ENCODE measurements at places on chromosomes 12 and 14.

- DNase-seq, result peak; percentile 72
These were observed 58.1 kb upstream of the PCED1B start for GRCh38 chr12:47021298-47021697.

GRCh38 chr12:116333402-116333801, 55.9 kb upstream of the MED13L start:
- no peak for DNase-seq

GRCh38 chr12:88725592-88726143, 145.4 kb upstream of the KITLG start:
- DNase-seq, result no peak

- no peak for DNase-seq
These were observed 41.1 kb downstream of the GNG2 start for GRCh38 chr14:51901475-51902024.

GRCh38 chr12:65670775-65671174, 153.5 kb upstream of the HMGA2 start:
- DNase-seq, result peak; percentile 81

GRCh38 chr12:77943466-77943865, 112.8 kb downstream of the NAV3 start:
- DNase-seq, result peak; percentile 75

GRCh38 chr14:103189481-103190470, 66.5 kb downstream of the TNFAIP2 start:
- no peak for DNase-seq

DNA sequence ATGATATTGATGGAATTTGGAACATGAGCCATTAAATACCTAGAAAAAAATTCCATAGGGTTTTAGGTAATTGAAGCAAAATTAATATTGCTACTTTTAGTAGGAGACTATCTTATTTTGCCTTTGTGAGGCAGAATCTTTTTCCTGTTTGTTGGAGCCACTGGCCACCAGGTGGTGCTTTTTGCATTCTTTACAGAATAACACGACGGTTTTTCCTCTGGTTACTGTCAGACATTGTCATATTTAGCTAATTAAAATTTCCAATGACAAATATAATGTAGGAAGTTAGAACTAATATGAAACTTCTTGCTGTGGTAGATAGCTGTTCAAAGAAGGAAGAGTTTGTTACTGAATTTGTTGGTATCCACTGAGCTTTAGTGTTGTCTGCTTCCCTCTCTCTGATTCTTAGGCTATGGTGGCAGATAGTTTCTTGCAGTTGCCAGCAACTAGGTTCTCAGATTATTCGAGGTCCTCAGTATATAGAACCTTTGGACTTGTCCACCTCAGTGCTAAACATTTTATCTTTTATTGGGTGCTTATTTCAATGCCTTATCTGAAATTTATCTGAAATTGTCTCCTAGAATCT, 25.7 kb downstream of the RAB21 start:
- peak; percentile 36 for DNase-seq

GRCh38 chr12:53365245-53365904, 14.6 kb upstream of the SP1 start:
- no peak for DNase-seq

- no peak for DNase-seq
These were observed 440.3 kb upstream of the RGS6 start for GRCh38 chr14:71491931-71492330.

GRCh38 chr14:94989946-94990345, 167.4 kb downstream of the DICER1 start:
- no peak for DNase-seq

DNA sequence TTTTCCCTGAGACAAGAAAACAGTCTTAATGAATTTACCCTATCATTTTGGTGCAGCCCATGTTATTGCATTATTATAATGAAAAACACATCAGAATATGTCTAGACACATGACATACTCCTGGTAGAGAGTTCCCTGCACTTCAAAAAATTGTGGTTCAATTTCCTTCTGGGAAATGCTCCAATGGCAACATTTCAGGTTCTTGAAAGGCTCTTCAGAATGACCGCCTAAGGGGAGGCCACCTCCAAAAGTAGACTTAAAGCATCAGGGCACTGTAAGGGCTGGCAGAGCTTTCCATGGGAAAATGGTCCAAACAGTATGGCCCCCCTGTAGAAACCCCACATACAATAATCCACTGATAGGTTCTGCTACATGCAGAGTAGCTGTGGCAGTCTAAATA, 110.7 kb downstream of the SLC25A21 start:
- no peak for DNase-seq

DNA sequence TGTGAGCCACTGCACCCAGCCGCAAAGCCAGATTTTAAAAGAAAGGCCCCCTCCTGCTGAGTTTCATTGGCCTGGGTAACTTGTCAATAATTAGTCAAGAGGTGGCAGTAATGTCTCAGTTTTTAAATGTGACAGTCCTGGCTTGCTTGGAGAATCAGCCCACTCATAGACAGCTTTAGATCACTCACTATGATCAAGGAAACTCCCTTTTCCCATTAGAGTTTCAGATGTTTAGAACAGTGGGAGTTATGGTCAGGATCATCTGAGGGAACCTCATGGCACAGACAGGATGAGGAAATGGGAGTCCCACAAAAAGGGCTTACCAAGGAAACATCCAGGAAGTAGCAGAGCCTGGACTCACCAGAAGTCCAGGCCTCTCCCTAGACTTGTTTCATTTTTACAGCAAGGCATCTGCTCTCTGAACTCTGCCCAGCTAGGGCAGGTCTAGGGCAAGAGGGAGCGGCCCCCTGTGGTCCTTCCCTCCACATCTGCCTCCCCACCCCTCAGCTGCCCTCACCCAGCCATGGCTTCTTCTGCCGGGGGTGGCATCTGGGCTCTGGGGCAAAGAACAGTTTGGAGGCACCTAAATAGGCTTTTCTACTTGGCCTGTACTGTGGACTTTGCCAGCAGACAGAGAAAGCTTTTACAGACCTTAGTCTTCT, 11.2 kb downstream of the BCL2L14 start:
- DNase-seq, result peak; percentile 50
